GM03348 (cell line): ENCODE measurements at places on chromosomes 4 and X.

DNA sequence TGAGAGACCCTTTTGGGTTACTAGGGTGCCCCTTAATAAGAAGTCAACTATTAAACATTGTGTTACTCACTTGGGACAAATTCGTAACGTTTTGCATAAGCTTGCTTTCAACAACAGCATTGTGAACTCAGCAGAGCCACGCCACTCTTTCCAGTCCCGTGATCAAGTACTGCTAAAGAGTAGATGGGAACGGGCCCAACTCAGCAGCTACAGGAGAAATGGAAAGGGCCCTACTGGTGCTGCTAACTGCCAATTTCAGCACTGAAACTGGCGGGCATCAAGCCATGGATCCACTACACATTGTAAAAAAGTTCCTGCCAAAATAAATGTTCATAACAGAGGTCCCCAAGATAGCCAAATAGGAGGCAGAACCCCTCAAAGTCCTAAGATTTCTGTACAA is 19.0 kb upstream of the DHX15 start:
- DNase-seq, result no peak

GRCh38 chrX:103488332-103488731 is 31.0 kb downstream of the RAB40A start:
- peak; percentile 33 for DNase-seq

DNA sequence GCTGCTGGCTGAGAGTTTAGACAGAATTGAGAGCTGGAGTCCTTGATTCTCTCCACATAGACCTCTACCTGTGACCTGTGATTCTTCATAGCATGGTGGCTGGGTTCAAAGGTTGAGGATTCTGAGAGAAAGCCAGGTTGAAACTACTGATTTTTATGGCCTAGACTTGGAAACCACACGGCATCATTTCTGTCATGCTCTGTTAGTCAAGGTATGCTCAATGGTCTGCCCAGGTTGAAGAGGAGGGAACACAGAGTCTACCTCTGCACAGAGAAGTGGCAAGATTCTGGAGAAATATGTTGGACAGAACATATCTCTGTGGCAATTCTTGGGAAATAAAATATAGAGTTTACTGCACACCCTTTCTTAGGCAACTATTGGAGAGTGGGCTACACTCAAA is 57.2 kb upstream of the CXorf66 start:
- DNase-seq, result no peak

DNA sequence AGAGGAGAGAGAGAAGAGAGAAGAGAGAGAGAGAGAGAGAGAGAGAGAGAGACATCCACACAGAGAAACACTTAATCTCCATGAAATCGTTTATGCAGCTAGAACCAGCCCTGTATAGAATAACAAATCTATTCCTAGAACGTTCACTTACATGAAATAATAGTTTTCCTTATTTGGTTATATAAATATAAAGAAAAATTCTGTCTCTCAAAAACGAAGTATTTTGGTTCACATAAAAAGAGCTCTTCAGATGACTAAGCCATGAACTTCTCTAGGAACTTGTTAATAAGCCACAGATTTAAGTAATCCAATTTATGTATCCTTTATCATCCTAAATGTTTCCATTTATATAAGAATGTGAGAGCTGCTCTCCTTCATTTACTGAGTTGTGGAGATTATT is 1315.1 kb upstream of the PCDH7 start:
- peak; percentile 6 for DNase-seq

DNA sequence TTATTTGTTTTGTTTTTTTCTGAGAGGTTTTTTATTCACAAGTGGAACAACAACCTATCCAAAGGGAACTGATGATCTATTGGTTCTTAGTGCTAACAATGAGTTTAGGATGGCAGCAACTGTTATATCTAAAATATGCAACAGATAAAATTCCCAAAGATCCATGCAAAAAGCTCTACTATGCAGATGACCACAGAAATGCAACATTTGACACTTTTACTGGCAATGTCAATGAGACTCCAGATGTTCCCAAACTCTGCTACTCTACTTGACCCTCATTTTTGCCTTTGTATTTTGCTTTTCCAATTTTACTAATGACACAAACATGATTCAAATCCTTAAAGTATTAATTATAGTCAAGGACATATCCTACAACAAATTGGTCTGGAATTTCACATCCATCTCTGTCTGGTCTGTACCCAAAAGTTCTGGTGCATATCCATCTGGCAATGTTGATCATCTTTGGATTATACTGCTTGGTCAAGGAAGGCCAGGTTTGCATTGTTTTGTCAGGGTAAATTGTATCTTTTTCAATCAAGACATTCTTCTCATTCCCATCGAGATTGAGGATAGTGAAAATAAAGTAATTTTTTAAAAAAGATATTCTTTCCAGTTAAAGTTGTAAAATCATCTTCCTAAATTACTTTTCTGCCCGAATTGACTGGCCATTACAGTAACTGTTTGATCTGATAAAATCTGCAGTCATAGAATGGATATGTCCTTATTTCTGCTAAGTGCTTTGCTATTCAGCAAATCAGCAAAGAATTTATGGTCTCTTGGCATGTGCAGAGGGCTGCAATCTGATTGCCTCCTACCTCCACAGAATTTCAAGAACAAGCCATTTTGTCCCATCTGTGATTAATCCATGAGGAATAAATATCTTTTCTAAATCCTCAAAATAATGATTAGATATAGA is 73.6 kb downstream of the FGFBP1 start:
- DNase-seq, result no peak

- no peak for DNase-seq
Measured at GRCh38 chrX:18883961-18884765, 99.8 kb downstream of the PHKA2 start.

- peak; percentile 29 for DNase-seq
Measured at GRCh38 chrX:22748093-22748999, 251.4 kb upstream of the DDX53 start.

DNA sequence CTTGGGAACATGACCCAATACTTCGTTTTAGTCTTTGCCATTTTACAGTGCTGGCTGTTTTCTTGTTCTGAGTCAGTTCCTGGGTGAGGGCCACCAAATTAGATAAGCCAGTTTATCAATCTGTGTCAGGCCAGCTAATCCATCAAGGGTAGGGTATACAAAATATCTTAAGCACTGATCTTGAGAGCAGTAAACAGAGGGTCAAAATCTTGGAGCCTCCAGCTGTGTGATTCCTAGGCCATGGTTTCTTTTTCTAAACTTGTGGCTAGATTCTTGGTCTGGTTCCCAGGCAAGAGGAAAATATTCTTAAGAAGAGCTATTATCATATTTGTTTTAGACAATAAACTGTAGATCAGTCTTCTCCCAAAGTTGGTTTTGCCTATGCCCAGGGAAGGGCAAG is 1396.6 kb upstream of the PABPC4L start:
- DNase-seq, result no peak

DNA sequence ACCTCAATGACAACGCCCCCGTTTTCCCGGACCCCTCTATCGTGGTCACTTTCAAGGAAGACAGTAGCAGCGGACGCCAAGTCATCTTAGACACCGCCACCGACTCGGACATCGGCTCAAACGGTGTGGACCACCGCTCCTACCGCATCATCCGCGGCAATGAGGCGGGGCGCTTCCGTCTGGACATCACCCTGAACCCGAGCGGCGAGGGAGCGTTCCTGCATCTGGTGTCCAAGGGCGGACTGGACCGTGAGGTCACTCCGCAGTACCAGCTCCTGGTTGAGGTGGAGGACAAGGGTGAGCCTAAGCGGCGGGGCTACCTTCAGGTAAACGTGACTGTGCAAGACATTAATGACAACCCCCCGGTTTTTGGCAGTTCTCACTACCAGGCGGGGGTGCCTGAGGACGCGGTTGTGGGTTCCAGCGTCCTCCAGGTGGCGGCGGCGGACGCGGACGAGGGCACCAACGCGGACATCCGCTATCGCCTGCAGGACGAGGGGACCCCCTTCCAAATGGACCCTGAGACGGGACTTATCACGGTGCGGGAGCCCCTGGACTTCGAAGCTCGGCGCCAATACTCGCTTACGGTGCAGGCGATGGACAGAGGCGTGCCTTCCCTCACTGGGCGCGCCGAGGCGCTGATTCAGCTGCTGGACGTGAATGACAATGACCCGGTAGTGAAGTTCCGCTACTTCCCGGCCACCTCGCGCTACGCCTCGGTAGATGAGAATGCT is 2.2 kb downstream of the FAT4 start:
- peak; percentile 57 for DNase-seq

GRCh38 chrX:7170898-7171297 is 22.9 kb upstream of the PUDP start:
- no peak for DNase-seq

DNA sequence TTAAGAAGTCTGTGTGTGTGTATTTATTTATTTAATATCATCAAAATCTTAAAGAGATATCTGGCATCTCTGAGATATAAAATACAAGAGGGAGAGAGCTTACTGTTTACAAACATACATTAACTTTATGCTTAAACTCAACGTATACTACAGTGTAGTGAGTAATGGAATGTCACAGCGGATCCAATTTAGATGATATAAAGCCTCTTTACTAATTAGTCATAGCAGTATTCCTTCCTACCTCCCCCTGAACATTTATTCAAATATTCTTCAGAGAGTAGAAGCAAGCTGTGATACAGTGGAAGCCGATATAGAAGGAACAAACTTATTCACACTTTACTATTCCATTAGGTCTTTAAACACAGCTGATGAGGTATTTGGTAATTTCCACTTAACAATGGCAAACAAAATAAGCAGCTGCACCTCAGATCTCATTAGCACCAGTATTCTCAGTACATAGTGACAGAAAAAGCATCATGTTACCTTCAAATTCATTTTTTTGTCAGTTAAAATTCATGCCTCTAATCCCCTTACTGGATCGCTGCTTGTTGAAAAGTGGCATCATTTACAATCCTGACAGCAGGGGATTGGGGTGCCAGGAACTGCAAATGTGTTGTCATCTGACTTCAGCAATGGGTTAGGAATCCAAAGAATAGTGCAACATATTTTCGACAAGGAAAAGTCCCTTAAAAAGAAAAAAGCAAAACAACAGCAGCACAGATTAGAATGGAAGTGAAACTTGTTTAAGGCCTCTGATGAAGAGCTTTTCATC is 658.7 kb upstream of the EPHA5 start:
- no peak for DNase-seq

- no peak for DNase-seq
Measured at GRCh38 chr4:23904639-23905071, 14.8 kb upstream of the PPARGC1A start.

GRCh38 chr4:80142394-80143306 is 54.7 kb upstream of the PRDM8 start:
- peak; percentile 4 for DNase-seq

DNA sequence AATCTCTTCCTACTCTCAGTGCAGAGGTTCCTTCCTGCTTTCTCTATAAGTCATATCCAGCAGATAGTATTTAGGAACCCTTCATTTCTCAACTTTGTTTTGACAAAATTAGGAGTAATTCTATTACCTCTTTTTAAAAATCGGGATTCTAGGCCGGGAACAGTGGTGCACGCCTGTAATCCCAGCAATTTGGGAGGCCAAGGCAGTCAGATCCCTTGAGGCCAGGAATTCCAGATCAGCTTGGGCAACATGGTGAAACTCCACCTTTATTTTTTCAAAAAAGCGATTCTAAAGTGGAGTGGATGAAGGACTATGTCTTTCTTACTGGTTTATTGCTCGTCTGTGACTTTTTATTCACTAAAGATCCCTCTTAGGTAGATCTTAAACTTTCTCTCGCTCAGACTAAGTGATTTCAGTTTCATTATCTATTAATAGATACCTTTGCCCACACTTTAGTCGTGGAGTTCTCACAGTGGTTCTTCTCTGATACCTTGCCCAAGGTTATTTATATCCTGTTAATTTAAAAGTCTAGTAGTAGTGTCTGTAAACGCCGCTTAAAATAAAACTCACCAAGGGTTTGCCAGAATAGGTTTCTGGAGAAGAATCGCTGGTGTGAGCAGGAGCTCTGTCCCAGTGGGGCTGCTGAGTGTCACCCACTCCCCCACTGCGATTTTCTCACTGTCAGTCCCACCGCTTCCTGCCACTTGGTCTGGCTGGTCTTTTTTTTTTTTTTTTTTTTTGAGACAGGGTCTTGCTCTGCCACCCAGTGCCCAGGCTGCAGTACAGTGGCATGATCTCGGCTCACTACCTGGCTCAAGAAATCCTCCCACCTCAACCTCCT is 27.0 kb upstream of the TMEM131L start:
- DNase-seq, result no peak

- peak; percentile 3 for DNase-seq
Measured at GRCh38 chrX:63967551-63967950, 182.5 kb upstream of the ARHGEF9 start.

- peak; percentile 29 for DNase-seq
Measured at GRCh38 chr4:168218645-168219044, 99.9 kb downstream of the DDX60 start.

- no peak for DNase-seq
Measured at GRCh38 chr4:2684486-2684885, 71.7 kb downstream of the TNIP2 start.

DNA sequence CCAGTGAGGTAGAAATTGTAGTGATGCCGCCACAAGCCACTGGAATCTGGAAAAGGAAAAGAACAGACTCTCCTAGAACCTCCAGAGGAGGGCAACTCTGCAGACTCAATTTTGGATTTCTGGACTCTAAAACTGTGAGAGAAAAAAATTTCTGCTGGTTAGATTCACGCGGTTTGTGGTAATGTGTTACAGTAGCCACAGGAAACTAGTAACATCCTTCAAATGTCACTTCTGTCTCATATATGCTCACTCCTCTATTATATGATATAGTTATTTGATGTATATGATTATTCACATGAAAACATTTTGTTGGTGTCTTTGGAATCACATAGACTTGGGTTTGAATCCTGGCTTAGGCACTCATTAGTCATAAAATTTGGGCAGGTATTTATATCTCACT is 18.8 kb downstream of the LDOC1 start:
- DNase-seq, result no peak

DNA sequence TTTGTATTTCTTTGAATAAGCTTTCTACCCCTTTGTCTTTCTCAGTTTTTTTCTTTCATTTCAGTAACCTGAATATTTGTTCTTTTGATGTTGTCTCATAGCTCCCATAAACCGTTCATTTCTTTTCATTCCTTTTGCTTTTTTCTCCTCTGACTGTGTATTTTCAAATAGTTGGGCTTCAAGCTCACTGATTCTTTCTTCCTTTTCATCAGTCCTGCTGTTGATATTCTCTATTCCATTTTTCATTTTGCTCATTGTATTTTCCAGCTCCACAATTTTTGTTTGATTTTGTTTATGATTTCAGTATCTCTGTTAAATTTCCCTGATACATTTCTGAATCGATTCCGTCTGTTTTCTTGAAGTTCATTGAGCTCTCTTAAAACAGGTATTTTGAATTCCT is 129.6 kb upstream of the NUDT6 start:
- no peak for DNase-seq

- no peak for DNase-seq
Measured at GRCh38 chrX:154652311-154653047, 900 bp downstream of the CTAG2 start.

GRCh38 chr4:181825564-181825963 is 417.6 kb upstream of the TENM3 start:
- no peak for DNase-seq

DNA sequence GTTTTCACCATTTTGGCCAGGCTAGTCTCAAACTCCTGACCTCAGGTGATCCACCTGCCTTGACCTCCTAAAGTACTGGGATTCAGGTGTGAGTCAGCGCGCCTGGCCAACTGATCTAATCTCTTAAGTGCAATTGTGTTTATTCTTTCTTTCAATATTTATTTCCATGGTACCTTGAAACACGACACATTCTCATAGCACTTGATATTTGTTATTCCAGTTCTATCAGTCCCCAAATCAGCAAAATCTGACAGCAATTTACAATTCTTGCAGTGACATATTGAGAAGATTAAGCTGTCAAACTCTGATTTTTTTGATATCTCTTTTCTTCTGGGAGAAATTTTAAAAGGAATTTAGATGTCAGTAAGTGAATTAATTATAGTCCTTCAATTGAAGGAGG is 218.1 kb upstream of the FAT4 start:
- no peak for DNase-seq

GRCh38 chr4:17324386-17324830 is 187.5 kb downstream of the QDPR start:
- peak; percentile 83 for DNase-seq
